ENCODE measurements at places on chromosomes 11 and 22. TPM values are rescaled to one million over a fixed set of nuclear protein-coding genes. Genes with fewer than 3 reads are reported as not detected.

DNA sequence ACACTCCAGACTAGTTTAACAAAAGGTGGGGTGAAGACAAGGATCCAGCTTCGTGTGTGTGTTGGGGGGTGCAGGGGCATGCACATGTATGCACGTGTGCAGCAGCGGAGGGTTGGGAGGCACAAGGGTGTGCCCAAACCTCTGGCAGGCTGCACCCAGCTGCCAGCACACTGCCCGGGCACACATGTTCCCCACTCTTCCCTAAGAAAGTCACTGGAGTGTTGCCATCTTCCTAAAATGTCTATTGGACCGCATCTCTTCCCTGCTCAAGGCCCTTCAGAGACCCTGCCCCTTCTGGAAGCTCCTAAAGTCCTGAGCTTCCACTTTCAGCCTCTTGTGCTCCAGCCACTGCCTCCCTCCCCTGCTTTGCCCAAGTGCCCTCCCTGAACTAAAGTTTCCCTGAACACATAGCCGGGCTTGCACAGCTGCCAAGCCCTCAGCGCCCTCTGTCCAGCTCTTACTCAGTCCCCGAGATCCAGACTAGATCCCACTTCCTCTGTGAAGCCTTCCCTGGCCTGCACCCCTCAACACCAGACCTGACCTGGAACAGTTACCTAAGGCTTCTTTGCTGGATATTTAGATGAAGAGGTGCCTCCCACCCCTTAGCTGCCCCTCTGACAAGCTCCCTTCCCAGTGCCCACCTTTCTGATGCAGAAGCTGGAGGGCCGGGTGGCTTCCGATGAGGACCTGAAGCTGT lies 6.0 kb downstream of the CFL1 start:
- DNase-seq: no peak

DNA sequence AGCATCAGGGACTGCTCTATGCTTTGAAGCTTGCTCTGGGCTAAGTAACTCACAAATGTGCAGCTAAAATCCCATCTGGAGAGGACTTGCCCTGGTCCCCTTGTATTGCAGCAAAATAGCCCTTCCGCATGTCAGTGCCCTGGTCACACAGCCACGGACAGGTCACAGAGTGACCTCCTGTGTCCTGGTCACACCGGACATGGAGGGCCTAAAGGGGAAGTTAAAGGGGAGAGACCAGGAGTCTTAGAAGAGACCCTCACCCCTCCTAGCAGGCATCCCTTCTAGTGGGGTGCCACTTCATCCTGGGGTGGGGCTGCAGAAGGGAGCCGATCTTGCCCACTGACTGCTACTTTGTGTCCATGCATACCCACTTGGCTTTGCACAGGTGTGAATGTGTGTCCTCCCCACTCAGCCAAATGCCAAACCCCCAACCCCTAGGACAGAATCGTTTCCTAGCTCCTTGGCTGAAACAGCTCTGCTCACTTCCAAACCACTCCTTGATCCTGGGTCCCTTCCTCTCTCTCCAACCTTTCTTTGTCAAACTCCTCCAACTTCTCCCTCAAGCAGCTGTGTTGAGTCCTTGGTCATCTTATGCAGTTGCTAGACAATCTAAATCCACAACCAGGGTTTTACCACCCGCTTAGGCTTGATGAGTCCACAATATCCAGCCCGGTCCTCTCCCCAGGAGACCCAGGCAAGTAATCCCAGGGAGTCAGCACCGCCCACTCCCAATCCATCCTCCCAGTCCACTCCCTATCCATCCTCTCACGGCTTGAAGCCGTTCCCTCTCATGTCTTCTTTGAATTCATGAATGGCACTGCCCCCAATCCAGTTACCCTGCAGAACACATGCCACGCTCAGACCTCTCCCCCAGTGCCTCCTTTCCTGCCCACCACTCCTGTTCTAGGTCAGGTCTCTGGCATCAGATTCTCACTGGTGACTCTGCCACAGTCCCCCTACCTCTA lies 3.3 kb upstream of the FXYD6 start:
- no peak for DNase-seq

Gene CST6
- not detected for polyA plus RNA-seq

DNA sequence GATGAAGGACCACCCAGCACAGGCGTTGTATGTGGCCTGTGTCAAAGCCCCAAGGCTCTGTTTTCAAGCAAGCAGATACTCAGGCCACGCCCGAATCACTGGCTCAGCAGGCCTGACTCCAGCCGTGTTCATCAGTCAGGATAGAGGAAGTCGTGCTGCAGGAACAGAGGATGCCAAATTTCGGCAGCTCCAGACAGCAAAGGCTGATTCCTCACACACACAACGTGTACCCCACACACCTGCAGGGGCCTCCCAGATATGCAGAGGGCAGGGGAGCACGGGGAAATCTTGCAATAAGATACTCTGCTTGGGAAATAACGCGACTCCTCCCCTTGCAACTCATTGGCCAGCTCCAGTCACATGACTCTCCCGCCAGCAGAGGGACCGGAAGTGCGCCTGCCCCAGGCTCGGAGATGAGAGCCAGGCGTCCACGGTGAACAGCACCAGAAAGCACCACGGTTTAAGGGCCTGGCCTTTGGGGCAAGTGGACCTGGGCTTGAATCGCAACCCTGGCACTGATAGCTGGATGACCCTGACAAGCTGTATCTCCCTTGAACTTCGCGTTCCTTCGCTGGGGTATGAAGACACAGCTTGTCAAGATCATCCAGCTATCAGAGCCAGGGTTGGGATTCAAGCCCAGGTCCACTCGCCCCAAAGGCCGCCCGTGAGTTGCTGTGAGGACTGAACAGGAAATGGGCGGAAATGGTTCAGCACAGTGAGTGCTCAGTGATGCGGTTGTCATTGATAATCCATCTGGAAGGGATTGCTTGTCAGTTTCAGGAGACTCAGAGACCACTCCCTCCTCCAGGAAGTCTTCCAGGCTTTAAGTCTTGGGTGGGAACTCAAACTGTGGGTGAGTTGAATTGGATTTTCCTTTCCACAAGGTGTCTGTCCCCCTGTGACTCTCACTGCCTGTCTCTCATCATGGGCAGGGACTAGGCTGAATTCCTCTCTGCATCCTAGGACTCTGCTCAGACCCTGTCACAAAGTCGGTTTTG lies 88.5 kb downstream of the MYEOV start:
- peak; percentile 24 for DNase-seq

Gene FIBP
- polyA plus RNA-seq: 71.3 TPM
